ENCODE measurements at places on chromosomes 6 and 20.

DNA sequence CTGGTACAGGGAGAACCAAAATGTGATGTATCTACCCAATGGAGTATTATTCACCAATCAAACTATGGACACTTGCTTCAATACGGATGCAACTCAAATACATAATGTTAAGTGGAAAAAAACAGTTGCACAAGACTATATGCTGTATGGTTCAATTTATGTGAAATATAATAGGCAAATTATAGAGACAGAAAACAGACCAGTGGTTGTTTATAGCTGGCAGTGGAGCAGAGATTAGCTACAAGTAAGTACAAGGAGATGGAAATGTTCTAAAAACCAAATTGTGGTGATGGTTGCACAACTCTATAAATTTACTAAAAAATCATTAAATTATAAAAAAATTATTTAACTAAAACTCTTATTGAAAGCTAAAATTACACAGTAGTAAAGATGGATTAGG lies 113.2 kb downstream of the PRDM1 start:
- DNase-seq = no peak

- DNase-seq = peak; percentile 35
Observed at GRCh38 chr20:23782366-23782983, 31.7 kb upstream of the CST1 start.

- peak; percentile 44 for DNase-seq
Observed at GRCh38 chr20:7426890-7427496, 513.3 kb downstream of the HAO1 start.

DNA sequence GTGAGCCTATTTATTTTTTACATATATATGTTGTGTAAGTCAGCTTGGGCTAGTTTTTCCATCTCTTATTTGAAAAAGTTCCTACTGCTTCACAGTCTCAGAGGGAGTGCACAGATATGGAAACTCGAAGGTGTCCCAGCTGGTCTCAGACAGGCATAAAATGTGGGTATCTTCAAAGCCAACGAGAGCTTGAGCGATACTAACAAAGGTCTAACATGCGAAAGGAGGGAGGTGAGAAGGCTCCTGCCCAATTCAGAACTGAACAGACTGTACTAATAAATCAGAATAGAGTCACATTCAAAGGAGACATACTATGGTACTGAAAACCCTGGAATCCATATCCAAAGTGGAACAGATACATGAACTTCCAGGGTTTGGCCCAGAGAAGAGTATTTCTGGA lies 113.0 kb downstream of the PREX1 start:
- no peak for DNase-seq

DNA sequence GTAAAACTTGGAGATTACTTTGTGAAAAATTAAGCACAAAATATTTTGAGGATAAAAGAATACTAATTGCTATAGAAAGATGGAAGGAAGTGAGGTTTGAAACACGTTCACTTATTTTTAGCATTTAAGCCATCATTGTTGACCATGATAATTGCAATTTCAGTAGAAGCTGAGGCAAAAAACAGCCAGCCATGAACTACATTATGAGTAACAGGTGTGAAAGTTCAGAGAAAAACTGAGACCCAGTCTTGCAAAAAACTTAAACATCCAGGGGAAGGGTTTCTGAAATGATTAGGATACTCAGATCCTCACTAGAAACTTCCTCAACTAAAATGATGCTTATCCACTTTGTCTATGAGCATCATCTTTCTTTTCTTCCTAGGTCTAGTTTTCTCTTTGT lies 619.4 kb downstream of the PHF3 start:
- DNase-seq = no peak

DNA sequence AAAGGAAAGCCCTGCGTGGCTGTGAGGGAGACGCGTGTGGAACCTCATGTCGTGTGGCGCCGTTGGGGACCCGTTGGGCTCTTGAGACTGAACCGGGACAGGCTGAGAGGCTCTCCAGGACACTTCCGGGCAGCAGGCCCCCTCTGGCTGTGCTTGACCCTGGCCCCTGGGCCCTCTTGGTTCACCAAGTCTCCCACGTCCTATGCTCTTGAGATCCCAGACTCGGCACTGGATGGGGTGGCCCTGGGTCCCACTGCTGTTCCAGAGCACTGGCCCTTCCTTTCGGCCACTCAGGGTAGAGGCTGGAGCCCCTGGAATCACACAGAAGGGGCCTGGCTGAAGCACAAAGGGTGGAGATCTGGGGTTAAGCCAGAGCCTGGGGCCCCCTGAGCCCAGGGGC lies 30.4 kb downstream of the NTSR1 start:
- DNase-seq = no peak

- no peak for DNase-seq
Observed at GRCh38 chr6:148345578-148345977, 2.9 kb downstream of the SASH1 start.

DNA sequence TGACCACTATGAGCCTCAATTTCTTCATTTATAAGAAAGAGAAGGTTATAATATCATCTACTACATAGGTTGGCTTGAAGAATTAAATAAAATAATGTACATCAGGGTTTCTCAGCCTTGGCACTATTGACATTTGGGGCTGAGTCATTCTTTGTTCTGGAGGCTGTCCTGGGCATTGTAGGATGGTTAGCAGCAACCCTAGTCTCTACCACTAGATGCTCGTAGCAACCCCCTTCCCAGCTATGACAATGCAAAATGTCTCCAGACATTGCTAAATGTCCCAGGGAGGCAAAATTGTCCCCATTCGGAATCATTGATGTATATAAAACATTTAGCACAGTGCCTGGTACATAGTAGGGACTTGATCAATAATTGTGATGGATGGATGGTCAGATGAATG lies 152.1 kb downstream of the KHDC1L start:
- no peak for DNase-seq

DNA sequence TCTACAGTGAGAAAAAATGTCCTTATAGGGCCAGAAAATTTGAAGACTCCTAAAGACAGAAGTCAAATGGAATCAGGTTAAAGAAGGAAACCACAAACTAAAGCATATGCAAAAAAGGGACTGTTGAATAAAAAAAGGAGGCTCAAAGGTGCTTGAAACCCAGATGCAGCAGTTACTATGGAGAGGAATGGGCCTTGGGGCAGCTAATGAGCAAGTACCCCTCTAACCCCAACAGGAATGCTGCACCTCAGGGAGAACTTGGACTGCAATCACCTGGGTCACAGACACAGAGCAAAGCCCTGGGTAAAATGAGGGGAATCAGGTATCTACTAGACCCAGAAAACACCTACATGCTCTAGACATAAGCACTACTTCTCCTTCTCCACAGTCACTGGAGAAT lies 313.9 kb downstream of the UBE3D start:
- DNase-seq = no peak

GRCh38 chr20:36676701-36677421 lies 30.9 kb upstream of the SLA2 start:
- no peak for DNase-seq

GRCh38 chr6:158810155-158811095 lies 8.7 kb downstream of the EZR start:
- no peak for DNase-seq

- no peak for DNase-seq
Observed at GRCh38 chr6:11730641-11731040, 48.0 kb downstream of the ADTRP start.

DNA sequence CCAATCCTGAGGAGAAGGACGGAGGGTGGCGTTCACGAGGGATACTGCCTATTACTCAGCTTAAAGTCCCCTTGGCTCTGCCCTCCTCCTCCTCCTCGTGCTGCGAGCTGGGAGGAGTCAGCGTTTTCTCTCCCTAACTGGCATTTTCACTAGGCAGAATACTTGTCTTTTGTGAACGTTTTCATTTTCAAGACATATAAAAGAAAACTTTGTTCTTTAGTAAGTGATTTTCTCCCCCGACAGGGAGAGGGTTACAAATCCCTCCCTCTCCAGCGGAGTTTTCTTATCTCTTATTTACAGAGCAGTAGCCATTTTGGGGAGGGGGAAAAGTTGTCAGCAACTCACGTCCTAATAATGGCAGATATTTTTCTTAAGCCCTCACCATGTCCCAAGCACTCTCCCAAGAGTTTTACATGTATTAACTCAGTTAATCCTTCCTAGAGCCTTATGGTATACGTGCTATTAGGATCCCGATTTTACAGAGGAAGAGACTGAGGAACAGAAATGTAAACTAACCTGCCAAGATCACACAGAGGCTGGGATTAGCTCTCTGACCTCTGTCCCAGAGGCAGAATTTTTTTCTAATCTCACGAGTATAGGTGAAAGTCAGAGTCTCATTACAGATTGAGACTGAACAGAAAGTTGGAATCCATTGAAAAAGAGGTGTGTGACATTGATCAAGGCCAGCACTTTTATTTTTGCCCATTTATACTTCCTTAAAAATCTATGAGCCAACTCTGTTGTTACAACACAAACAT lies 30.0 kb upstream of the ZNF217 start:
- no peak for DNase-seq

DNA sequence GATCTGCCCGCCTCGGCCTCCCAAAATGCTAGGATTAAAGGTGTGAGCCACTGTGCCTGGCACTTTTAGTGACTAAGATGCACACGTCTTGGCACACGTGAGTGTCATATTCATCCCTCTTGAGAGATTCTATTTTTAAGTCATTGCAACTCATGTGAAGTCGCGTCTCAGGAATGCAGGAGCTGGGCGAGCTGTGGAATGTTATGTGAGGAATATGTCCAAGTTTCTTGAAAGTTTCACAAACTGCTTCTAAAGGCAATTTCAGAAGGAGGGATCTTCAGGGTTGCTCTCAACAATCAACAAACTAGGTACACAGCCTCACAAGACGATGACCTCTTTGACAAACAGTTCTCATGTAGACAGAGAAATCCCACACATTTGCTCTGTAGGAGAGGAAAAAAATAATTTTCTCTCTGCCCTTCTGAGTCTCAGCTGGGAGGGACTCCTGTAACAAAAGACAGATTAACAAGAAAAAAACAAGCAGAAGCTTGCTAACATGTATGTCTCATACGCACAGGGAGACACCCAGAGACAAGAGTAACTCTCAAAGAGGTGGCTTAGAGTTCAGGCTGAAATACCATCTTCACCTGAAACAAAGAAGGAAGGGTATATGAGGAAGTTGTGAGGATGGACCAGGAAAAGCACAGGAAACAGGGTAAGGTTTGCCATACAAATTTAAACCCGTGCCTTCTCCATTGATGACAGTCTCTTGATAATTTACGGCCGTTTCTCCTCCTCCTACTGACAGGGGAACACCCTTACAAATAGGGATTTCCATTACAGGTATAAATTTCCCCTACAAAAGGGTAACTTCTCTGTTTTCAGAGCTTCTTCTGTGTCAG lies 45.3 kb upstream of the FAM50B start:
- no peak for DNase-seq
